Hematopoietic multipotent progenitor cell treated with erythropoietin and hydrocortisone succinate and interleukin-3 and kit ligand, for 15 days (in vitro differentiated cells): ENCODE measurements at places on chromosomes 3 and 15.
A peak's percentile ranks its signal among the peaks of the same experiment; 100 is the strongest.

- no peak for DNase-seq
Measured at GRCh38 chr15:71666763-71667620, 143.4 kb upstream of the NR2E3 start.

- peak; percentile 71 for DNase-seq
Measured at GRCh38 chr3:50324351-50325112, 2.0 kb upstream of the HYAL2 start.

DNA sequence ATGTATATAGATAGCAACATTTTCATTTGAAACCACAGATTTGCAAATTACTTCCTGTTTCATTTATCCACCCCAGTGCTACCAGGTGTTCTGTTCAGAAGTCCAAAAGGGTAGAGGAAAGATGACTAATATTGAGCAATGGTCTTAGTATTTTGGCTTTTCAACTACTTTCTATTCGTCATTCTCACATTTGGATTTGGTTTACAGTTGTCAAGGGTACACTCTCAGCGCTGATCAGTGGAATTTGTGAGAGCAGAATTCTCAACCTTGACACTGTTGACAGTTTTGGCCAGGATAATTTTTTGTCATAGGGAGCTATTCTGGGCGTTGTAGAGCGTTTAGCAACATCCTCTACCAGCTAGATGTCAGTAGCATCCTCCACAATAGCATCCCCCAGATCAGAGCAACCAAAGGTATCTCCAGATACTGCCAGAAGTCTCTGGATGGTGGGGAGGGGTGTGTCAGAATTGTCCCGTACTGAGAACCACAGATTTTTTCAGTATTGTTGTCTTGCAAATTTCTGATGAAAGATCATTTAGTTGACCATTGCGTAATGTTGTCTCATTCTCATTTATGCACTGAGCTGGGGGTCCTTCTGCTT, 4.2 kb downstream of the HMCES start:
- no peak for DNase-seq

DNA sequence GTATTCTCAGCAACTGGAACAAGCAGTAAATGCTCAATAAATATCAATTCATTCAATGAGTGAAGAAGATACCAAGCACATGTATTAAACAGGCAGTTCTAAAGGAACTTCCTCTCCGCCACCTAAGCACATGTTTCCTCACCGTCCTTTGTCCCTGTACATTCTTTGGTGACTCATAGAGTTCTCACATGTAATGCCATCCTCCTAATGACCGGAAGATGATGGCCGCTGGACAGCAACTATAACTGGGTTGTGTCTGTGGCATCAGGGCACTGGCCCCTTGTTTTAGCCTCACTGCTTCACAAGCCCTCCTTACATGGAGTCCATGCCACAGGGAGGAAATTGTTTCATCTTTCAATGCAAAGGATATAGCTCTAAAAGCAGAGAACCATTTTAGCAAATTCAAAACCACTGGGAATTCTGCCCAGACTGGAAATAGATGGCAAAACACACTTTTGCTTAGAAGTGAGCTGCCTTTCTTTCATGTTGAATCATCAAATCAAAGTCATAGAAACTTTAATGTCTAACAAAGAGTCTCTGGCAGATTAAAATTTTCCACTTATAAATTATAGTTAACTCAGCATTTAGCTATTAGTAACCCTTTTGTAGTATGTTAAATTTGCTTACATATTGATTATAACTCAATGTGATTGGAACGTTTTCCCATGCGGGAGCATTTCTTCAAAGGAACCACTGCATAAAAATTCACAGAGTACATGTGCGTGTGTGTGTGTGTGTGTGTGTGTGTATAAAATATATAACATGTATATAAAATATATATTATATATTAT, 74.1 kb downstream of the GAP43 start:
- no peak for DNase-seq

GRCh38 chr3:188041193-188041592, 112.8 kb upstream of the LPP start:
- DNase-seq: no peak

- DNase-seq: no peak
Measured at GRCh38 chr3:54578417-54578816, 349.4 kb downstream of the LRTM1 start.

DNA sequence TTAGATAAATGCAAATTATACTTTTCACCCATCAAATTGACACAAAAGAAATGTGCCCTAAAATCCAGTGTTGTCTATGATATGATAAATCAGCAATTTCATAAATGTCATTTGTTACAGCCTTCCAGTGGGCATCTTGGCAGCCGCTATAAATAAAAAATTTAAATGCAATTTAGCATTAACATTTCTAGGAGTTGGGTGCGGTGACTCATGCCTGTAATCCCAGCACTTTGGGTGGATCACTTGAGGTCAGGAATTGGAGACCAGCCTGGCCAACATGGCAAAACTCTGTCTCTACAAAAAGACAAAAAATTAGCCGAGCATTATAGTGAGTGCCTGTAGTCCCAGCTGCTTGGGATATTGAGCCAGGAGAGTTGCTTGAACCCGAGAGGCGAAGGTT, 65.9 kb upstream of the POMGNT2 start:
- DNase-seq: no peak

DNA sequence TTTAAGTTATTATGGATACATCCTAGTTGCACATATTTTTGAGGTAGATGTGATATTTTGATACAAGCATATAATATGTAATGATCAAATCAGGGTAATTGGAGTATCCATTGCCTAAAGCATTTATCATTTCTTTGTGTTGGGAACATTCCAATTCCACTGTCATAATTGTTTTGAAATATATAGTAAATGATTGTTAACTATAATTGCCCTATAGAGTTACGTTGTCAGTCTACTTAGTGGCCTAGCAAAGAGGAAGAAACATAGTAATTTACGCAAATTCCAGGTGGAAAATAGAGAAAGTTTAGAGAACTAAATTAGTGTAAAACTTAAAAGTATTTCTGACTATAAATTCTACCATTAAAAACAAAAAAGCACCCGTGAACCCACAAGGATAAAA, 24.9 kb downstream of the NXPE3 start:
- DNase-seq: no peak

DNA sequence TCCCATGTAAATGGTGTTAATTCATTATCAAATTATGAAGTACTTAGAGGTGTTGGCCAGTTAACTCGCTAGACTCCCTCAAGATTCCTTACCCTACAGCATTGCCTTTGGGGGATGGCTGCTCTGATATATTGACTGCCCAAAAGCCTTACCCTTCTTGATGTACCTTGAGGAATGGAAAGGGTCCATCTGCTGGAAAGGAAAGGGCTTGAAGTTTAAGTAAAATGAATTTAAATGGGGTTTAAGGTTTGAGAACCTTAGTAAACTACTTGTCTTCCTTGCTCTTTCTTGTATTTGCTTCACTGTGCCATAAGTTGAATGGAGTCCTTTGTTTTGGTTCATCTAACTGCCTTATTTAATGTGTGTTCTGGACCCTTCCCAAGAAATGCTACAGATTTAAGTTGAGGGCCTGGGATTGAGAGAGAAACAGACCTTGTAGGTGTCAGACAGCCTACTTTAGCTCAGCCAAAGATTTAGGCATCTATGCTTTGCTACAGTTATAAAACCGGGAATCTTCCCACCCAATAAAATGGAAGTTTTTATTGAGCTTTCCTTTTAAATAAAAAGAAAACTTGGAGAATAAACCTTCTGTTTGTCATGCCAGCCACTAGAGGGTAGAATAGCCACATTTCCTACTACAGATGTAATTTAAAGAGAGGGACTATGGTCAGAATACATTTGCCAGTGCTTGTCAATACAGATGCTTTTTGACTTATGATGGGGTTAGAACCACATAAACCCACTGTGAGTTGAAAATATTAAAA, 25.3 kb downstream of the CMSS1 start:
- peak; percentile 12 for DNase-seq

DNA sequence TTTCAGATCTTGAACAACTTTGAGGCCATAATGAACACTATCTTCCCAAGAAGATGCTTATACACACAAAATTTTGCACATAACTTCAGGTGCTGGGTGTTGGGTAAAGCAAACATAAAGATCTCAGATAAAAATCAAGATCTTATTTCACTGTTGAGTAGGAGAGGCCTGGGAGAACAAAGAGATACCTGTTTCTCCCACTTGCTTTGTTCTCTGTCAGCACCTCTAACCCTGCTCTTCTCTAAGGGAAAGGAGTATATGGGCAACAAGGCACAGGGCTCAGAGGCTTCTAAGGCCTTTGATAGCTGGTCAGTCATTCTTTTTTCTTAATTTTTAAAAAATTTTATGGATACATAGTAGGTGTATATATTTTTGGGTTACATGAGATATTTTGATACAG, 3.6 kb upstream of the GK5 start:
- DNase-seq: no peak

DNA sequence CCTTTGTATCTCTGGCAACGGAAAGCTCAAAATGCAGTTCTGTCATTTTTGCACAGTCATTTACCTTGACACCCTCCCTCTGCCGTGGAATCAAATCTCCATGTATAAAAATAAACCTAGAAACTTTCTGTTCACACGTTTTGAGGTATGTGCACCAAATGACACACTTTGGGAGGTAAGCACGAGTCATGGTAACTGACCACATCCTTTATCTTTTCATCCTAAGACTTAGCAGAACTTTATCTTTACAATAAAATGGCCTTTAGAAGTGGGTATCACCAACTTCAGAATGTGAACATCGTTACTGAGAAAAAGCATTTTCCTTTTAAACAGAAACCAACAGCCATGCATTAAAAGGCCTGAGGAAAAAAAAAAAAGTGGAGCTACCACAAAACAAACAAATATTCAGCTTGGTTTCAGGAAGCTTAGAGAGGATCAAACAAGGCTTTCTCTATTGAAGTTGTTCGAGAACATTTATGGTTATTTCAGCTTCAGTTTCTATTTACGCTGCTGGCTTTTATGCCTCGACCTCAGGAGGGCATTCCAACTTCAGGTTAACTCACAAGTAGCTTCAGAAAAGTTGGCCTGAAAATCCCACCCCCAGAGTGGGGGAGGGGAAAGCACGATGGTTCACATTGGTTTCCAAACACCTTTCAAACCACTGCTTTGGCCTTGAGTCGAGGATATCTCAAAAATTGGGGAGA, 171.1 kb upstream of the ICE2 start:
- DNase-seq: no peak

DNA sequence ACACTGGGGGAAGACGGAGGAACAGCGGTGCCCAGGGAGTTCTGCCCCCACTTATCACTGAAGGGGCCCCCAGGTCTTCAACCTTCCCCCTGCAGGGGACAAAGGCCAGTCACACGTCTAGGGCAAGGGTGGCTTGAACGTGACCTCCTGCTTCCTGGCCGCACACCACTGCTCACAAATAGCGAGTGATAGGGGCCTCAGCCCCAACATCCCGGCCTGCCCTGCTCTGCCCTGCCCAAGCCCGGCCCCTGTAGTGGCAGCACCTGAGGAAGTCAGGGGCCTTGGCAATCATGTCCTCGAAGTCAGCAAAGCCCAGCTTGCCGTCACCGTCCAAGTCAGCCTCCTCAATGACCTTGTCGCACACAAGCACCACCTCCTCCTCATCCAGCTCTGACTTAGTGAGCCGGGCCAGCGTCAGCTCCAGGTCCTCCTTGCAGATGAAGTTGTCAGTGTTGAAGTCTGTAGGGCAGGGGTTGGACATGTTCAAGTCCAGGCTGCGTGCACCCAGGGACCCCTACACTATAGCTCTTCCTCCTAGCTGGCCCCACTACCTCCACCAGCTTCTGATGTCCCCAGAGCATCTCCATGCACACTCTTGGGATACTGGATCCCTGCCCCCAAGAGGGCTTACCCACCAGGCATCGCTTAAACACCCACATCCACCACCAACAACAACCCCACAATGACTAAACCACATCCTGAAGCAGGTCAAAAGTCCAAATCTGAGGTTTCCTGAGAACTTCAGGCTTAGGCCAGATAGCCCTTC, 13.3 kb downstream of the SH2D7 start:
- DNase-seq: no peak

DNA sequence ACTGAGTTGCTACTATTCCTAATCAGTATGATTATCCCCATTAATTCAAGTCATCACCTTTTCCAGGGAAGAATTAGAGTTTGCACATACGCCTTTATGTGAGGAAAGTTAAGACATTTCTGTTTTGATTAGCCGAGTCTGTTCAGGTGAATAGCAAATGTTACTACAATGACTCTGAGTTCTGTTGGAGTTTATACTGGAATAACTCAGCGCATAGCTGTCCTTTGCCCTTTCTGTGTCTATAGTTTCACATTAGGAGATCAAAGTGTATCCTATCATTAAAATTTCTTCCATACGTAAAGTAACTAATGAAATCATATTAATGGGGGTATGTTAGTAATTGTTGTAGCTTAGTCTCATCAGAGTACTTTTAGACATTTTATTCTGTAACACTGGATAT, 4.9 kb downstream of the RAB8B start:
- DNase-seq: no peak

GRCh38 chr15:74962671-74963070, 6.1 kb upstream of the RPP25 start:
- no peak for DNase-seq

GRCh38 chr15:39127925-39128617, 452.8 kb upstream of the THBS1 start:
- DNase-seq: peak; percentile 61

DNA sequence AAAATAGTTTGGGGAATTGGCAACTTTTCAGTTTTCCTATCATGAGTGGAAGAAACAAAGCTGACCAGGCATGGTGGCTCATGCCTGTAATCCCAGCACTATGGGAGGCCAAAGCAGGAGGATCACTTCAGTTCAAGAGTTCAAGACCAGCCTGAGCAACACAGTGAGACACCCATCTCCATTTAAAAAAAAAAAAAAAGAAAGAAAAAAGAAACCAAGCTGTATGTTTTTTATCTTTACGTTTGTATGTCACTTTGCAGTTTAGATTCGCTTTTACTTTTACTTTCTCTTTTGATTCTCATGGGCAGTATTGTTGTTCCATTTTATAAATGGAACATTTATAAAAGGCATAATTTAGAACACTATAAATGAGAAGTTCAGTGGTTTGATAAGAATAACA, 31.2 kb upstream of the TNIK start:
- DNase-seq: peak; percentile 33

DNA sequence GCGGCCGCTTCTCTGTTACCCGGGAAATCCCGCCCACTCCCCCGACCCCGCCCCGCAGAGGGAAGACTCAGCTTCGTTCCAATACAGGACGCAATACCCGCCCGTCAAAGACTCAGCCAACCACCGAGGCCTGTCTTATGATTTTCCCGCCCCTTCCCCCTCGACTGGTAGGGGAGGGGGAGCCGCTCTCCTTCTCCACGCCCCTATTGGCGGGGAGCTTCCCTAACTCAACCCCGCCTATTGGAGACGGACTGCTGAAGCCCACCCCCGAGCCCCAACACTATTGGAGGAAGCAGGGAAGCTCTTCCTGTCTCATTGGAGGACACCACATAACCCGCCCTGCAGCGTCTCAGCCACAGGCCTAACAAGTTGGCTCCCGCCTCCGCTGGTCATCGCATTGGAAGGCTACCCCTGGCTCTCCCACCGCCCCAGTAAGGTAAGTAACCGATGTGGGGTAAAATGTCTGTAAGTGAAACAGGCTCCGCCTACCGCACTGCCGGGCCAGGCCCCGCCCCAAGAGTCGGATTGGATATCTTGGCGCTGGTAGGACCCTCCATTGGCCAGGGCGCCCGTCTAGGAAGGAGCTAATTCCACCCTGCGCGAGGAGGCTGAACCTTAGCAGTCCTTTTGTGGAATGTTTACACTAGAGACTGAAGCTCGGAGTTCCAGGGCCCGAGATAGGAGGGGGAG, at the start of gene SIN3A:
Gene SIN3A, minus strand, starts transcription at position 17 of the 690 bp plus-strand sequence. CDS start 21,315 bp downstream, outside the sequence.
- DNase-seq: peak; percentile 100
